ENCODE measurements at places on chromosomes 16 and 17.

DNA sequence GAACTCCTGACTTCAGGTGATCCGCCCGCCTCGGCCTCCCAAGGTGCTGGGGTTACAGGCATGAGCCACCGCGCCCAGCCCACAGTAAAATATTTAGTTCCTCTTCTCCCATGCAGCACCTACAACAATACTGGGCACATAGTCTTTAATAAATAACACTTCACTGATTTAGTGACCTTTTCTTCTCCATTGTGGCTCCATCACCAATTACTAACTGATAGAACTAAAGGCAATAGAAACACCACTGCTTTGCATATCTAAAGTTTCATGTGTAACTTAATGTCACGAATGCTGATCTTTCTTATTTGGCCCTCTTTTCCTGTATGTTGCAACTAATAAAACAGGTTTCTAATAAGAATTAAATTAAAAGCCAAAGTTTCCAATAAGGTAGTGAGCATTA is 38.9 kb downstream of the TRIM37 start:
- DNase-seq: no peak

GRCh38 chr16:68328860-68329390 is 18.1 kb downstream of the PRMT7 start:
- DNase-seq: no peak

- DNase-seq: no peak
Measured at GRCh38 chr17:4235372-4236279, 28.2 kb downstream of the ANKFY1 start.

GRCh38 chr17:11712456-11712855 is 114.2 kb downstream of the DNAH9 start:
- DNase-seq: no peak

- DNase-seq: no peak
Measured at GRCh38 chr17:8806926-8807550, 7.9 kb upstream of the MFSD6L start.

GRCh38 chr16:89561142-89561883 is 831 bp downstream of the RPL13 start:
- DNase-seq: no peak

DNA sequence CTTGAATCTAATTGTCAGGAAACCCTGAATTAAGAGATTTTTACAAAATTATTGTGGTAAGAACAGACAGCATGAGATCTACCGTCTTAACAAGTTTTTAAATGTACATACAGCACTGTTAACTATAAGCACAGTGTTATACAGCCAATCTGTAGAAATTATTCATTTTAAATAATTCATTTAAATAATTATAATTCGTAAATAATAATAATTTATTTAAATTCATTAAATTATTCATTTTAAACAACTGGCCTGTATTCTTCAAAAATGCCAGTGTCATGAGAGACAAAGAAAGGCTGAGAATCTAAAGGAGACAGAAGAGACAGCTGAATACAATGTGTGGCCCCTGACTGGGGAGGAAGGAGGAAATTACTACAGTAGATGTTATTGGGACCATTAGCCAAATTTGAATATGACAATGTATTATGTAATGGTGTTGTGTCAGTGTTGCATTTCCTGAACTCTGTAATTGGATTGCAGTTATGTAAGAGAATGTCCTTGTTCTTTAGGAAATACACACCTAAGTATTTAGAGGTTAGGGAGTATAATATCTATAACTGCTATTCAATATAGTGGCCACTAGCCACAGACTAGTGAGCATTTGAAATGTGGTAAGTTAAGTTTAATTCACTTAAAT is 2.3 kb downstream of the RSAD1 start:
- DNase-seq: no peak

- DNase-seq: peak; percentile 13
Measured at GRCh38 chr17:3935140-3935542, 18.9 kb upstream of the P2RX1 start.

DNA sequence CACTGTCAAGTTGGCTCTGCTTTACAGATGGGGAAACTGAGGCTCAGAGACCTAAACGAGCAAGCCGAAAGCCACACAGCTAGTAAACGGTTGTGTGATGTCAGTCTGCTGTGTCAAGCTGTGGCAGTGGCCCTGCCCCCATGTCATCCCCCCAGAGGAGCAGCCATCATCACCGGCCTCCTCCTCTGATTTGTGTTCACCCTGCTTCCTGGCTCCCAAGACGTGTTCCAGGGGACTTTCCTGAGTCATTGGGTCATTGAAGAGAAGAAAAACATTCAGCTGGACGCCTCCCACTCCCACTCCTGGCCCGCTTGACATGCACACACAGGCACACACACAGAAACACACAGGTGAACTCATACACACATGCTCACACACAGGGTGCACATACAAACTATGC is 54.0 kb upstream of the CIBAR2 start:
- no peak for DNase-seq

DNA sequence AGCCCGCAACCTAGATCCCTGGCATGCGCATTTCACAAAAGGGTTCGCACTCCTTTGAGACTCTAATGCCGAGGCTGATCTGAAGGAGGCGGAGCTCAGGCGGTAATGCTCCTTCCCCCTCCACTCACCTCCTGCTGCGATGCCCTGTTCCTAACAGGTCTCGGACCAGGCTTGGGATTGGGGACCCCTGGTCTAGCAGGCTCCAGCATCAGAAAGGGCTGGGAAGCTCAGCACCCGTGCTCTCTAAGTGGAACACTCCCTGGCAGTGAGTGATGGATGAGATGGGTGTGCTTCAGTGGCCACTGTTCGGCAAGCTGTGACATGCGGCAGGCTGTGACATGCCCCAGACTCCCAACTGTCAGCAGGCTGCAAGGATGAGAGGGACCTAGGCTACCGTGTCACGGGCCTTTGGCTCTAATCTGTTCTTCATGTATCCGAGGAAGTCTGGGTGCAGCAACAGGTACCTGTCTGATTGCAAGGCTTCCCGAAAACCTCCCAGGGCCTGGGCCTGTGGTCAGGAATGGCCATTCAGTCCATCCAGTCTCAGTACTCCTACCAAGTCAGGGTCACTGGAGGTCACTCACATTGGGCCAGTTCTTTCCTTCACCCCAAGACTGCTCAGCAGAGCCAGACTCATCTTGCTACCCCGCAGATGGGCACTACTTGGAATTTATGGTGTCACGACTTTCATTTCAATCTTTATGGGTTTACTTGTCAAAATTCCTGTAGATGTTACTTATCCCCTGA is 1.3 kb upstream of the ST6GALNAC2 start:
- DNase-seq: no peak

DNA sequence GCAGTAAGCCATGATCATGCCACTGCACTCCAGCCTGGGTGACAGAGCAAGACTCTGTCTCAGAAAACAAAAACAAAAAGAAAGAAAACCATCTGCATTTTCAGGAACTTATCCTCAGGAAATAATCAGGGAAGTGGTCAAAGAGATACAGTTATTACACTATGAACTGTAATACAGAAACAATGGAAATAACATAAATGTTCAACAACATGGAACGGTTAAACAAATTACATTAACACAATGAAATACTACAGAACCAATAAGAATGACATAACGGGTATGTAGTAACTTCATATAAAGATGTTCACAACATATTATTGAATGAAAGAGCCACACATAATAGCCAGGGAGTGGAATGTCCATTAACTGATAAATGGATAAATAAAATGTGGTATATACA is 6.7 kb downstream of the BBS2 start:
- no peak for DNase-seq

- DNase-seq: no peak
Measured at GRCh38 chr17:17595755-17596154, 4.2 kb upstream of the PEMT start.

- no peak for DNase-seq
Measured at GRCh38 chr17:73630531-73630930, 13.7 kb downstream of the SDK2 start.

DNA sequence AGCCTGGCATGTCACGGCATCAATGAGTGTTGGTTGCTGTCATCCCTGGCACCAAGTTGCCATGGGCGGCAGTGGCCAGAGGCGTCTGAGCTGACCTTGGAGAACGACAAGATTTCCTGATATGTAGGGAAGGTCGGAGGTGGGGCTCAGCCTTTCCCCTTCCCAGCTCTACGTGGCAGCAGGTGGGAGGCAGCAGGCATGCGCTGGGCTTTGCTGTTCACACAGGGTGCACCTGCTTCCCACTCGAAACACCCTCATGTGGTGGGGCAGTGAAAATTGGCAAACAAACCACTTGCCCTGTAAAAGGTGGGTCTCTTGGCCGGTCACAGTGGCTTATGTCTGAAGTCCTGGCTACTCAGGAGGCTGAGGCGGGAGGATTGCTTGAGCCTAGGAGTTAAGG is 12.3 kb upstream of the TFAP4 start:
- no peak for DNase-seq

GRCh38 chr16:10752843-10753523 is 9.3 kb downstream of the NUBP1 start:
- no peak for DNase-seq

DNA sequence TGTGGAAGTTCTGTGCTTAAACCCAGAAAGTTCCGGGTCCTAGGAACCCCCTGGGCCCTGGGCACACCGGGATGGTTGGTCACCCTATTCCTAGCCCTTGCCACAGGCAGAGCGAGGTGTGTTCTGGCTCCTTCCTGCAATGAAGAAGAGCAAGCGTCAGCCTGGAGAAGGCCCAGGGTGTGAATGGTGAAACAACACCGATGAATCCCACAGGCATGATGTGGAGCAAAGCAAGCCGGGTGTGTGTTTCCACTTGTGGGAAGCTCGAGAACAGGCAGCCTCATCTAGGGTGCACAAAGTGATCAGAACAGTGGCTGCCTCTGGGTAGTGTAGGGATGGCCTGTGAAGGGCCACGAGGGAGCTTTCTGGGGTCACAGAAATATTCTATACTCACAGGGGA is 13.8 kb downstream of the KCNG4 start:
- no peak for DNase-seq

DNA sequence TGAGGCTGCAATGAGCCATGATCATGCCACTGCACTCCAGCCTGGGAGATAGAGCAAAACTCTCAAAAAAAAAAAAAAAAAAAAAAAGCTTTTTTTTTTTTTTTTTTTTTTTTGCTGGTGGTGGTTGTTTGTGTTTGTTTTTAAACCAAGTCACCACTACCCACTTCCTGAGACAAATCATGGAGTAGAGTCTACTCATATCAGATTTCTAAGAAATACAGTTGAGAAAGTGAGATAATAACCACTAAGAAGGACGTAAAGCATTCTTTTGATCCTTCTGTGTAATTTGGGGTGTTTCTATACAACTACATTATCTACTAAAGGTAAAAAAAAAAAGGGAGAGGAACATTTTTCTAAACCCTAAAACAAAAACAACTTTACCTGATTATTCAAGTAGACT is 38.0 kb downstream of the AXIN2 start:
- no peak for DNase-seq

GRCh38 chr17:50217591-50217990 is 16.2 kb upstream of the COL1A1 start:
- DNase-seq: no peak

- DNase-seq: no peak
Measured at GRCh38 chr17:32488177-32488542, 1.4 kb downstream of the CDK5R1 start.

DNA sequence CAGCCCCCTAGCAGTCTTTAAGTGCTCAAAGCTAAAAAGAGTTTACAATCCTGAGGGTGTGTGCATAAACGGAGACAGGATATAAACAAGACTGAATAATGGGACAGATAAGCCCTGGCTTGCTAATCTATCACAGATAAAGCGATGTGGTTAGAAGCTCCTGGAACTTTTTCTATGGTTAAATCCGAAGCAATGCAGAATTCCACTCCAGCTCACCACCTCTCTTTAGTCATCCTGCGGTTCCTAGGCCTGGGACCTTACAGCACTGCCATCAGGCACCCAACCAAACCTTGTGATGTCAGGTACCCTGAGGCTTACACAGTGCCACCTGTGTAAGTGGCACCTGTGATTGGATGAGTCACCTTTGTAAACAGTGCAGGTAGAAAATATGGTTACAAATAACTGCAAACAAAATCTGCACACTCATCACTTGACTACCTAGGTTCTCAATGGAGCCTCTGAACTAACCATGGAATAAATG is 31.5 kb upstream of the B4GALNT2 start:
- no peak for DNase-seq

- DNase-seq: no peak
Measured at GRCh38 chr17:12230481-12231354, 210.0 kb downstream of the MAP2K4 start.

- no peak for DNase-seq
Measured at GRCh38 chr17:66087073-66087472, 104.9 kb downstream of the CEP112 start.

- peak; percentile 13 for DNase-seq
Measured at GRCh38 chr17:74089869-74090464, 113.5 kb upstream of the RPL38 start.

DNA sequence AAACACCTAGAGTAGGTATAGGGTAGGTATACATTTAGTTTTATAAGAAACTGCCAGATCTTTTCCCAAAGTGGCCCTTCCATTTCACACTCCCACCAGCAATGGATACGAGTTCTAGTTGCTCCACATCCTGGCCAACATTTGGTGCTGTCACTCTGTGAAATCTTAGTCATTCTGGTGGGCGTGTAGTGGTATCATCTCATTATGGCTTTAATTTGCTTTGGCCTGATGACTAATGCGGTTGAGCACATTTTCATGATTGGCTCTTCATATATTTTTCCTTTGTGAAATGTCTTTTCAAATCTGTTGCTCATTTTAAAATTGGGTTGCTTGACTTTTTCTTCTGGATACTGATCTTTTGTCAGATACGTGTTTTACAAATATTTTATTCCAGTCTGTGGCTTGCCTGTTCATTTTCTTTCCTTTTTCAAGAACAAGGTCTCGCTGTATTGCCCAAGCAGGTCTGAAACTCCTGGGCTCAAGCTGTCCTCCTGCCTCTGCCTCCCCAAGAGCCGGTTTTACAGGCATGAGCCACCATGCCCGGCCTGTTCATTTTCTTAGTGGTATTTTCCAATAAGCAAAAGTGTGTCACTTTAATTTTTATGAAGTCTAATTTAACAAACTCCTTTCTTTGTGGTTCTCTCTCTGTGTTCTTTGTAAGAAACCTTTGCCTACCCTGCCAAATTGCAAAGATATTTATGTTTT is 192.4 kb downstream of the SEC14L1 start:
- peak; percentile 81 for DNase-seq

DNA sequence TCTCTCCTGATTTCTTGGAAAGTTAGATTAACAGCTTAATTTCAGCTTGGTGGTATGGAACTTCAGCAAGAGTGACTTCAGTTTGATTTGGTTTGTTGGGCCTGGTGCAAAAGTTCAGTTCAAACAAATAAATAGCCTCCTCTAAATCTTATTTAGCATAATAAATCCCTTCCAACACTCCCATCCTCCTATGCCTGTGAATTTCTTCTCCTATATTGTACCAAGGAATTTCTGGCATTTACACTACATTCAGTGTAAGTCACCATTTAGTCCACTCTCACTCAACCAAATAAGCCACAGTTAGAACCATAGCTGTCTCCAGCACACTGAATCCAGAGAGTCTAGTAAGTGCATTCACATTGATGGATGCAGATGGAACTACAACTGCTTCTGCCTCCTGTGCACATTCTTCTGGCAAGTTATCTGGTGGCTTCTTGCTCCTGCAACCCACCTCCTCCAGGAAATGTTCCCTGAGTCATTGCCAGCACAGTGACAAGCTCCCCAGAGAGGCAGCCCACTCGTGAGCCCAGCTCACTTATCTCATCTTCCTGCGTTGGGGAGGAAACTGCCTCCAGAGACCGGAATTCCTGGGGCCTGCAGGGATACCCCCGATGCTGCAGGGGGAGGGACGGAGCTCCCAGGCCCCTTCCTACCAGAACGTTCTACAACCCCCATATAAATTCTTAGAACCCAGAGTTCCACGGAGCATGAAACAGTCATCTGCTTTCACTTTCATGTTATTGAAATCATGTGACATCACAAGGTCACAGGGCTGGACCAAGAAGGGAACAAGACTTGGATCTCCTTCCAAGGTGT is 318.3 kb downstream of the PHKB start:
- no peak for DNase-seq

- no peak for DNase-seq
Measured at GRCh38 chr17:74682471-74683190, 30.1 kb downstream of the CD300LF start.
